ENCODE measurements at places on chromosomes 5 and 9.
A peak's percentile ranks its signal among the peaks of the same experiment; 100 is the strongest.

DNA sequence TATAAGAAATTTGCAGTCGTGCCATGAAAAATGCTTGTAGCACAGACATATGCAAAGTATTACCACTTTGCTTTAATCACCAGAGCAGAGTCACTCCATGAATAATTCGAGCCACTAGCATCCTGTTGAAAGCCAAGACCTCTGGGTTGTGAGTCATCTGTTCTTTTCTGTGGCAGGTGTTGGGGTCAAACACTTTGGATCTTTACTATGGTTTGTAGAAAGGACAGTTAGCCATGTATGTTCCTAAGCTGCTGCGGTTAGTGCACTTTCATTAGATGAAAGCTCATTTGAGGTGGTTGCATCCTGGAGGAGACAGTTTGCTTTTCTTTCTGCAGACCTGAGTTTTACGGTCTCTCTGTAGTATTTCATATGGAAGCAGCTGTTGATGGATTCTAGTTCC is 223.7 kb downstream of the DMRT2 start:
- DNase-seq: no peak

DNA sequence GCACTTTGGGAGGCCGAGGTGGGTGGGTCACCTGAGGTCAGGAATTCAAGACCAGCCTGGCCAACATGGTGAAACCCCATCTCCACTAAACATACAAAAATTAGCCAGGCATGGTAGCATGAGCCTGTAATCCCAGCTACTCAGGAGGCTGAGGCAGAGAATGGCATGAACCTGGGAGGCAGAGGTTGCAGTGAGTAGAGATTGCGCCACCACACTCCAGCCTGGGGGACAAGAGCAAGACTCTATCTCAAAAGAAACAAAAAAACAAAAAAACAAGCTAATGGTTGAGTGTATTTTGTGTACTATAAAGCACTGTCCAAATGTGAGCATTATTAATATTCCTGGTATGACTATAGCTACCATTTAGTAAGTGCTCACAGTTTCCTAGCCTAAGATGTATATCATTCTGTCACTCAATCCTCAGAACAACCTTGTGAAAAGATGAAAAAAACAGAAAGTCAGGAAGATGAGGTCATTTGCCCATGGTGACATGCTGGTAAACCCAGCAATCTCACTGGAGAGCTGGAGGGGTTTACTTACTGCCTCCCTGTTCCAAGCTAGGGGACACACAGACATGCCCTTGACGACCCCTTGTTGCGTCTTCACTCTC is 27.7 kb downstream of the ARHGEF37 start:
- DNase-seq: no peak

DNA sequence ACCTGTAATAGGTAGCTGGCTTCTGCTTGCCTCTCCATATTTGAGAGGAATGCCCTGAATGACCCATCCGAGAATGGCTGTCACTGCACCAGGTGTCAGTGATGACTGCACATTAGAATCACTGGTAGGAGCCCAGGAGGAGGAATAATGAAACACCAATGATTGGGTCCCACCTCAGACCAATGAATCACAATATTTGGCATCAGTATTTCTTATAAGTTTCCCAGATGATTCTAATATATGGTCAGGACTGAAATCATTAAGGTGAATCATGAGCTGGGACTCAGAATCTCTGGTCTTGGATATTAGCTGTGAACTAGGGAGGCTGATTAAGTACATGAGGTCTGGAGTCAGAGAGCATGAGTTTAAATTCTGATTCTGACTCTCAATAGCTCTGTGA is 23.4 kb downstream of the ARSB start:
- DNase-seq: no peak

GRCh38 chr5:103094737-103095136 is 25.2 kb downstream of the GIN1 start:
- no peak for DNase-seq

- DNase-seq: no peak
These were observed 1.3 kb downstream of the HAVCR2 start for GRCh38 chr5:157107508-157107907.

GRCh38 chr9:3835393-3835792 is 309.6 kb upstream of the RFX3 start:
- no peak for DNase-seq

DNA sequence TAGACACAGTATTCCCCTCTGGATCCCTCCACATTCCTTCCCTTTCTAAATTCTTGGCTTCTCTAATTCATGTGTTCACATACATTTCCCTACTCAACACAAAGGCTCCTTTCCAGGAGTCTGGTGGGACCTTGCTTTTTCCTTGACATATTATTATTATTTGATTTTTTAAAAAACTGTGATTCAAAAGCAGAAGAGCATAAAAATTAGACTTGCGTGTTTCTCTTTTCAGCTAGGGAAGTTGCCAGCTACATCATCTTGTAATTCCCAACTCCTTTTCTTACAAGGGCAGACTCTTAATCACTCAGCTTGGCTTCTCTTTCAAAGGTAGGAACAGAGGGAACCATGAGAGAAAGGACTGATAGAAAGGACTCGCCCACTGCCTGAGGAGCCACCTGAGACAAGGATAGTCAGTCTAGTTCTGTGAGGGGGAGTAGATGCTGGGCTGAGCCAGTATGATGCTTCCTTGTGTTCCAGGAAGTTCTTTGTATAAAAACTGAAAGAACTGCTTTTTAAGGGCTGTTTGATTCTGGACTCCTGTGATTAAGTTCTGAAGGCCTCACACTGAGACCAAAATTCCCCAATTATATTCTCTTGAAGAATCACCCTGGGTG is 51.0 kb upstream of the DPYSL3 start:
- no peak for DNase-seq

DNA sequence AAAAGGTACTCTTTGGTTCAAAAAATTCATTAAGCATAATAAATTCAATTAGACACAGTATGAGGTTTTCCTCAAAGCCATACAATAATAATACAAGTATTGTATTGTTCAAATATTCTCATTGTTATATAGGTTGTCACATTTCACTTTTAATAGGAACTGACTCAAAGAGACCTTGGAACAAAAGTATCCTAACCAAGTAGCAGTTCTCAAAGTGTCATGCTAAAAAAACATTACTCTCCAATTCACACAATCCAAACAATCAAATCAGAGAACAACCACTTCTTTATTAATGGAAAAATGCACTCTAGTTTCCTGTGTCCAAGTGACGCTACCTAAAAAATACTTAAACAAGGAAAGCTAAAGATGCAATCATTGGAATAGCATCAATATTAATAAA is 115.4 kb downstream of the DENND1A start:
- DNase-seq: no peak

DNA sequence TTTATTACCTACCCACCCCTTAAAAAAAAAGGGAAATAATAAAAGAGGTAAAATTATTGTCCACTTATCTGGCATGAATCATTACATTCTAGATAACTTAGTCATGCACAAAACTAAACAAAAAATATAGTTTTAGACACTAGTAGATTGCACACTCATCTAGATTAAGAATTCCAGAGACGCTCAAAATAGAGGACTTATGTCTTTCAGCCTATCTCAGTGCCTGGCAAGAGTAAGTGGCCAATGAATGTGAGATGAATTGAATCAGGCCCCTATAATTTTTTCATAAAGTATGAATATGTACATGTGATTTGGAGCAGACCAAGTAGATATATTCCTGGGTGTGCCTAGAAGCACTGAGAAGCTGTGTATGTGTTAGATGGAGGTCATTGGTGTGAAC is 2.0 kb upstream of the RXFP3 start:
- DNase-seq: no peak

GRCh38 chr9:99307851-99308250 is 85.8 kb downstream of the SEC61B start:
- no peak for DNase-seq

GRCh38 chr5:147818290-147818689 is 13.2 kb downstream of the SPINK1 start:
- DNase-seq: no peak

GRCh38 chr9:130499804-130500263 is 55.1 kb downstream of the ASS1 start:
- DNase-seq: no peak

- DNase-seq: no peak
These were observed 17.2 kb upstream of the SPZ1 start for GRCh38 chr5:80302636-80303035.

GRCh38 chr5:109580225-109580624 is 109.5 kb upstream of the MAN2A1 start:
- no peak for DNase-seq

GRCh38 chr5:133744051-133744959 is 132.0 kb upstream of the FSTL4 start:
- DNase-seq: peak; percentile 26

DNA sequence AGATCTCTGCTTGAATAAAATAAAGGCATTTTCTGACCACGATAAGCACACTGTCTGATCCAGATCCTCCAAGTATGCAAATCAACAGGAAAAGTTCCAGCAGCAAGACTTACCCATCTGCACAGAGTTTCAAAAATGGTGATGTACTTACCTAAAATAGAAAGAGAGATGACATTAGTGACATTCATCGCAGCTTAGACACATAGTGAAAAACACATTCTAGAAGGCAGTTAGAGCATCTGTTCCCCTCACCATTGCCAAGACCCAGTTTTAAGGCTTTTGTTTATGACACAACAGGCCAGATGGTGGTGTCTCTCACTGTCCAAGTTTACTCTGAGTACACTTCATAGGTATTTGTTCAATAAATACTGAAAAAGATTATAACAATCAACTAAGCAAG is 207.7 kb downstream of the PDE4D start:
- DNase-seq: no peak

DNA sequence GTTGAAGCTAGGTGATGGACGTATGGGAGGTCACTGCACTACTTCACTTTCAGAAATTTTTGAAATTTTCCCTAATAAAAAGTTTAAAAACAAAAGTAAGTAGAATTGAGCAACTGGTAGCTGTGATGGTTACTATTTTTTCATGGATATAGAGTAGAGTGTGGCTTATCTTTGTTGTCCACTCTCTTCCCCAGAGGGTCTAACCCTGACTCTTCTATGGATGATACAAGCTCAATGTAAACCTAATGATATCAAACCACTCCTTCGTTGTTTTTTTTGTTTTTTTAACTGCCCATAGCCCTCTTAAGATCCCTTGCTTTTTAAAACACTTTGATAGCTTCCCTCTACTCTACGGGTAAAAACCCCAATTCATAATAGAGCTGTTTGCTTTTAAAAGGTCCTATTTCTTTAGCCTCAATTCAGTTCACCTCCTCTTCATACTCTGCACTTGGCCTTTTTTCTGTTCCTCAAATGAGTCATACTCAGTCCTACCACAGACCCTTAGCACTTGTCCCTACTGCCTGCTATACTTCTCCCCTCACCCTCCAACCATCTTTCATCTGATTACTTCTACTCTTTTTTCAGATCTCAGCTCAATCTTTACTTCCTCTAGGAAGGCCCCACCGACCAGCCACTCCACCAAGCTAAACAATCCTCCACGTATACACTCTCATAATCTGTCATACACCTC is 2.6 kb downstream of the HDAC3 start:
- peak; percentile 9 for DNase-seq

DNA sequence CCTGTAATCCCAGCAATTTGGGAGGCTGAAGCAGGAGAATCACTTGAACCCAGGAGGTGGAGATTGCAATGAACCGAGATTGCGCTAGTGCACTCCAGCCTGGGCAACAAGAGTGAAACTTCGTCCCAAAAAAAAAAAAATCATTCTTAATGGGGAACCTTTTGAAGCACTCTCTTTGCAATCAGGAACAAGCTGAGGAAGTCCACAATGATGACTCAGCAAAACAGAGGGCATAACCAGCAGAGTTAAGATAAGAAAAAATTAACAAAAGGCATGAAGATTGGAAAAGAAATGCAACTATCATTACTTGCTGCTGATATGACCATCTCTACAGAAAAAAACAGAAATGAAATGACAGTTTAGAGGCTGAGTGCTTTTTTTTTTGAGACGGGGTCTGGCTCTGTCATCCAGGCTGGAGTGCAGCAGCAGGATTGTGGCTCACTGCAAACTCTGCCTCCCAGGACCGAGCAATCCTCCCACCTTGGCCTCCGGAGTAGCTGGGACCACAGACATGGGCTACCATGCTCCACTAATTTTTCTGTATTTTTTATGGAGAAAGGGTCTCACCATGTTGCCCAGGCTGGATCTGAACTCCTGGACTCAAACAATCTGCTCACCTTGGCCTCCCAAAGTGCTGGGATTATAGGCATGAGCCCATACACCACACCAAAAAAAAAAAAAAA is 88.0 kb downstream of the FNBP1 start:
- DNase-seq: no peak

- DNase-seq: no peak
These were observed 960.6 kb upstream of the DMAC1 start for GRCh38 chr9:8760000-8760767.

DNA sequence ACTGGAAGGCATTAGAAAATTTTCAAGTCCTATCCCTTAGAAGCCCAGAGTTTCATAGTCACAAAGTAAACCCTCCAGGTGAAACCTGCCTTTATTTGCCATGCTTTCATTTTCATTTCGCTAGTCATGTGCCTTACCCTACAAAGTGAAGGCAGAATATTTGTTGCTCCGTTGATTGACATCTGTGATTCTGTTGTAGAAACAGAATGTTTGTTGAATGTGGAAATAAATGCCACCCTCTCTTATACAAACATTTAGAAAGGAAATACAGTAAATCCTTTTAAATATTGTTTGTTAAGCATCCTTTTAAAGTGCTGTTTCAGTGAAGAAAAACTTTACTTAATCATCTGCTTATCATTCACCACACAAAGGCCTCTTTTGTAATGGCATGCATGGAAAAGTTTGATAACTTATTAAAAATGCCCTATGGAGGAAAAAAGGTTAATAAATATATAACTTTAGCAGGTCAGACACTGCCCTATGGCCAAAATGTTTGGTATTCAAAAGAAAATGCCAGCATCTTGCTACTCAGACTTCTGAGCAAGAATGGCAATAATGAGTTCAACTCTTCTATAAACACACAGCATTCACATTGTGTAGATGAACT is 34.3 kb upstream of the CAST start:
- no peak for DNase-seq

- DNase-seq: no peak
These were observed 1866.1 kb upstream of the NUDT12 start for GRCh38 chr5:105428451-105429380.

DNA sequence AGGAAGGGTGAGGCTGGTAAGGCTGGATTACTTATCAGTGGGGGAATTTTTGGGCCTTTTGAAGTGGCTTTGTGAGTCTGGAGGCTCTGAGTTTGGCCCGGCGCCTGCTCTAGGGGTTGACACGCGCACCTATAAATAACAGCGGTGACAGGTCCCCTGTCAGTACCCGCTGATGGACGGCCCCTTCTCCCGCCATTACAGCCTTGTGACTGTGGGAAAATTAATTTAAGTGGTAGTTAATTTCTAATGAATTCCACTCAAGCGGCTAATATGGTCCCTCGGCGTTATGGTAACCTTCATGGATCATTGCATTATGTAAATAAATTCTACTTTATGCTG is 16.5 kb downstream of the MRPL36 start:
- no peak for DNase-seq

DNA sequence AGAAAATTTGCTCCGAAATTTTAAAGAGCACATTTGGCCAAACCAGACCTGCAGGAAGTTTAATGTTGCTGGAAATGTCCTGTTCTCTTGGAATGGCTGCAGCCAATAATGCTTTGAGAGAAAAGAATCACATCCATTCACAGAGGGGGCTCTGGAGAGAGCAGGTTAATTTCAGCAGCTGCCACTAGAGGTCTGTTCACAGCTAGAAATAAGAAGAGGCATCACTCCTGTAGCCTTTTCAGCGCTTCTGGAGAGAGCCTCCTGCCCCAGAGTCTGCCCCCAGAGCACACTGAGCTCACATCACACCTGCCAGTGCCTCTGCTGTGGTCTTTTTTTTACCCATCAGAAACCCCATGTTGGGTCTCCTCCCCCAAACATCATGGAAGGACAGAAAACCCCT is 124.8 kb upstream of the RAD23B start:
- no peak for DNase-seq

Measured in coronary artery (tissue), 2 donors.